ENCODE measurements at places on chromosomes 7 and 10.
A peak's percentile ranks its signal among the peaks of the same experiment; 100 is the strongest.

GRCh38 chr10:129078346-129078745, 388.7 kb upstream of the MGMT start:
- no peak for DNase-seq

- DNase-seq: peak; percentile 60
Observed at GRCh38 chr10:132062641-132063390, 2.9 kb upstream of the JAKMIP3 start.

DNA sequence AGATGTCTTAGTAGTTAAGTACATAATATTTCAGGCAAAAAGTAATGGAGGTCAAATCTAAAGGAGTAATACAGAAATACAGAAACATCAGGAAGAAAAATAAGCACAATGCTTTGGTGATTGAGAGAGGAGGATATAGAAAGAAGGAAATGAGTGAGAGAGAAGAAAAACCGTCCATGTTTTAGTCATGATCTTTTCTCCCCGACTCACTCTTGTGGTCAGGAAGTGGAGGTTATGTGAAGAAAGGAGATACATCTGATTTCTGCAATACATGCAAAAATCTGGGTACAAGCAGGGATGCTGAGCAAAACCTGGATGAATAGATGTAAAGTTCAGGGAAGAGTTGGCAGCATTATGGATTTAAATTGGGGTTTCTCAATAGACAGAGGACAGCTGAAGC, 1122.5 kb downstream of the SORCS3 start:
- no peak for DNase-seq

- no peak for DNase-seq
Observed at GRCh38 chr10:88920198-88920597, 32.4 kb downstream of the ACTA2 start.

GRCh38 chr7:98186452-98187137, 24.6 kb upstream of the BHLHA15 start:
- no peak for DNase-seq

DNA sequence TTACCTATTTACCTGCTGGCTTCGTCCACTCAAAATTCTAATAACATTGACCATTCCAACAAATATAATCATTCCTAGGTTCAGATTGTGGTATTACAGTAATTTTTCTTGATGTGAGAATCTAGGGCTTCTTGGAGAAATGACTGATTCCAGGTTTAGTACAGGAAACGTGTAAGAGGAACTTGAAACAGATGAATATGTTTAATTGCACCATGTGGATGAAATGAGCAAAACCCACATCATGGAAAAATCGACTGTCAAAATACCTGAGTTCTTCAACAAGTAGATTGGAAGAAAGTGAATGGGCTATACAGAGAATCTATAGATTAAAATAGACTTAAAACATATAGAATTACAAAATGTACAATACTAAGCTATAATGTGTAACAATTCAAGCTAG, 24.9 kb upstream of the OR9A4 start:
- DNase-seq: no peak

DNA sequence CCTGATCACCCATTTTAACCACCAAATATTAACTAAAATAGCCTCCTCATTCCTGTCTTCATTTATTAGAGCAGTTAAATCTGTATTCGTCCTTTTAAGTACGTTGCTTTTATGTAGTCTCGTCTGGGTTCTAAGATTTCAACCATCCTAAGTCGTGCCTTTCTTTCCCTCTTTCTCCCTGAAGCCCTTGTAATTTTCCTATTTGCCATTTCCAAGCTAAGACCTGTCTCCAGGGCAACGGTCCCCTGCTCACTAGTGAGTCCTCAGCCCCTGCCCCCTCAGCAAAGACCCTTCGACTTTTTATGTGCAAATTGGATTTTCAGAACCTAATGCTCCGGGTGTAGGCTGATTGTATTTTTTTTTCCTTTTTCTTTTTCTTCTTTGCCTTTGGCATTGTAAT, 16.1 kb upstream of the MEST start:
- no peak for DNase-seq

- DNase-seq: no peak
Observed at GRCh38 chr10:6995341-6995740, 415.3 kb upstream of the PRKCQ start.

- no peak for DNase-seq
Observed at GRCh38 chr7:15682111-15682510, 4.4 kb downstream of the MEOX2 start.

GRCh38 chr10:79223091-79224048, 123.9 kb upstream of the PPIF start:
- peak; percentile 86 for DNase-seq

GRCh38 chr10:114157912-114158311, 16.1 kb downstream of the CCDC186 start:
- DNase-seq: no peak

- no peak for DNase-seq
Observed at GRCh38 chr10:86632009-86632800, 22.1 kb upstream of the OPN4 start.

- DNase-seq: peak; percentile 75
Observed at GRCh38 chr7:81111781-81112540, 193.1 kb upstream of the SEMA3C start.

- DNase-seq: no peak
Observed at GRCh38 chr7:140609646-140610045, 31.0 kb downstream of the DENND2A start.

DNA sequence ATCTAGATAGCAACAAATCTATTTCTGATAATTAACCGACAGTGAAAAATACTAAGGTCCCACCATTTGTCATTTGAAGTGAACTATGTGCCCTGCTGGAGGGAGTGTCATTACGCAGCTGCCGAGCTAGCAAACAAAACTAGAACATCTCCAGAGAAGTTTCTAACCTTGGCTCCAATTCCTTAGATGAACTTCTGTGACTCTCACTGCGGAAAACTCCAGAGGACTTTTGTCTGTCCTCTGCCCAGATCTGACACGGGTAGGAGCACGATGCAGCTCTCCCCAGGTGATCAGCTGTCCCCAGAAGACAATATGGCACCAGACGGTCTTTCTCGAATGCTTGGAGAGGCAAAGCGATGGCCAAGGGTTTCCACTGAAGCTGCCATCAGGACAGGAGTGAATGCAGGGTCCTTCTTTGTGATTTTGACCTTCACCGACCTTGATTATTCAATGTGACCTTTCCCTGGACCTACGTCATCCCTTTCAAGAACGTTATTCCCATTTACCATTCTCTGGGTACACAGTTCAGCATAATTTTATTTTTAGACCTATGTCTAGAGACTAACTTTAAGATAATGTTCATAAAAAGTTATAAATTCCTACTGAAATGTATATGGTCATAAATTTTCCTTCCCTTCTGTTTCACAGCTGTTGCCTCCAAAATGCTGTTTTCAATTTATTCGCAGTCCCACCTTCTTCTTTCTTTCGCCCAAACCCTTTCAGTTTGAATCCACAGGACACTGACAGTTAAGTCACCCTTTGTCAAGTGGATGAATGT, 116.7 kb upstream of the C7orf33 start:
- no peak for DNase-seq

All from SK-N-SH (cell line).